ENCODE measurements at places on chromosomes 11 and 22. TPM values are rescaled to one million over a fixed set of nuclear protein-coding genes. Genes with fewer than 3 reads are reported as not detected.

- no peak for DNase-seq
Measured at GRCh38 chr11:15819679-15820286, 536.6 kb downstream of the SOX6 start.

C22orf31 gene
- 2.2 TPM for polyA plus RNA-seq

DNA sequence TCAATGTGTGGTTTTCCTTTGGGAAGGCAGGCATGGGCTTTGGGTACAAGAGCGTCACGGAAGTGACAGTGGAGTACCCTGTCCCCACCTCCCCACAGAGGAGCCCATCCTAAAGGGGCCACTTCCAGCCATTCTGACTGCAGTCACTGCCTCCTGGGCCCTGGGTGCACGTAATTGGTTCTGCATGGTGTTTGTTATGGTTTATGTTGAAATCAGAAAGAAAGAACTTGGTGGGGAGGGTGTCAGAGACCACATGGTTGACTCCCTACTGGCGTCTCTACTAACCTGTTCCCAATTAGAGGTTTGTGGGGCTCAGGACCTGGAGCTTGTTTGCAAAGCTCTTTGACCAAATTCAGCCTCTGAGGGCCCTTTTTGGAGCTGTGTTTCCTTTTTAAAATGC, 40.8 kb downstream of the RIBC2 start:
- DNase-seq: no peak

GVQW3 gene
- polyA plus RNA-seq: 5.0 TPM

GRCh38 chr22:49966774-49967705, 6.5 kb downstream of the PIM3 start:
- no peak for DNase-seq

DNA sequence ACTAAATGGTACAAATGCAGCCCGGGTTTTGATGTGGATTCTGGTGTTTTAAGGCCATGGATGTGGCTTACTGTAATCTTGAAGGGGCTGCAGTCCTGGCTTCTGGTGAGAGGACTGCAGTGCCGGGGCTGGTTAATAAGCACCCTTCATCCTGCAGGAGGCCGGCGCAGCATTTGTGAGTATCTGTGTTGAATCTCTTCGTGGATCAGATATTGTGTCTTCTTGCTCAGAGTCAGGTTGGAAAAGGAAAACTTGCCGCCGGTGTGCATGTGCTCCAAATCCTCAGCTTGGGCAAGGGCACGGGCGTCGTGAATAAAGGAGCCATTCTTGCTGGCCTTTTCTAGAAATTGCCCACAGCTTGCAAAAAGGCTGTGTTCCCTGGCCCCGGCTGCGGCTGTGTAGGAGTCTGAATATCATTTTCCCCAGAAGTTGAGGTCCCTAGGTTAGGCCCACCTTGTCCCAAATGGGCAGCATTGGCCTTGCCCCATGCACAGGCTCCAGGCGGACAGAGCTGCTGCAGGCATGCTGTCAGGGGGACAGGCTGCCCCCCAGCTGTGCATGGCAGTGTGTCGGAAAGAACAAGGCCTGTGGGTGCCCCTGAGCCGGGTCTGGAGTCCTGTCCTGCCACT, 28.9 kb upstream of the PARVB start:
- DNase-seq: no peak

BRMS1 gene
- 21.8 TPM for polyA plus RNA-seq

DNA sequence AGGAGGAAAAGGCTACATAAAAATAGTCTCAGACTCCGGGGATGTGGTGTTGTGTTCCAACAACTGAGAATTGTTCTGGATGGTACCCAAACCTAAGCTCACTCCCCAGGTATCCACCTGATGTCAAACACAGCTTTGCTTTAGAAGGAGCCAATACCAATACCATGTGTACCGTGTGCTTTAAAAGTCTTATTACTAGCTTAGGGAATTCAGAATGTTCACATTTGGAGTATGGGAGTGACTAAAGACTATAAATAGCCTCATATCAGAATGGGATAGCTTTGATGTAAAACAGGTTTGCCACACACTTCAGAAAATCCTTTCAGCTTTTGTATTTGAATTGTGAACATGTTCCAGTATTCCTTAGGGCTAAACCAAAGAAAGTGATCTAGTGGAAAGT, 248.7 kb upstream of the ARHGAP42 start:
- no peak for DNase-seq

GRCh38 chr11:111645657-111646316, 43.5 kb downstream of the SIK2 start:
- DNase-seq: no peak

FERMT3 gene
- polyA plus RNA-seq: 11.1 TPM
